ENCODE measurements at places on chromosomes 2 and 18. TPM values are rescaled to one million over a fixed set of nuclear protein-coding genes. Genes with fewer than 3 reads are reported as not detected.

DNA sequence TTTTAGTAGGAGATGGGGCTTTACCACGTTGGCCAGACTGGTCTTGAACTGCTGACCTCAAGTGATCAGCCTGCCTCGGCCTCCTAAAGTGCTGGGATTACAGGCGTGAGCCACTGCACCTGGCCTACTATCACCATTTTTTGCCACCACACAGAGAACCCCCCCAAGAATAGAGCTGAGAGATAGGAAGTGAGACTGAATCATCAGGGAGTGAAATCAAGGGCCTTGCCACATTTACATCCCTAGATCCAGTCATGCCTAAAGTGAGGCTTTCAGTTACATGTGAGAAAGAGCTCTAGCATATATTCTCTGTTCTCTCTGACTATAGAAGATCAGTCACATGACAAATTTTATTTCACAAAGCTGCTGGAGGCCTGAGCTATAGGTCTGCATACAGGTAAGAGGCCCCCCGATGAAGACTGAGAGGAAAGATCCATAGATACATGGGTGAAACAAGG lies 28.0 kb upstream of the KCMF1 start:
- no peak for DNase-seq

DNA sequence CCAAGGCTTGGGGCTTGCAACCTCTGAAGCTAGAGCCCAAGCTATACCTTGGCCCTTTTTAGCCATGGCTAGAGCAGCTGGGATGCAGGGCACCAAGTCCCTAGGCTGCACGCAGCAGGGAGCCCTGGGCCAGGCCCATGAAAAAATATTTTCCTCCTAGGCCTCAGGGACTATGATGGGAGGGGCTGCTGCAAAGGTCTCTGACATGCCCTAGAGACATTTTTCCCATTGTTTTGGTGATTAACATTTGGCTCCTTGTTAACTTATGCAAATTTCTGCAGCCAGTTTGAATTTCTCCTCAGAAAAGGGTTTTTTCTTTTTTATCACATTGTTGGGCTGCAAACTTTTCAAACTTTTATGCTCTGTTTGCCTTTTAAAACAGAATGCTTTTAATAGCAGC lies 56.9 kb upstream of the LHCGR start:
- DNase-seq = no peak

The MGAT4A gene
- total RNA-seq = 44.6 TPM

- DNase-seq = no peak
Observed at GRCh38 chr2:119389615-119390306, 23.0 kb downstream of the DBI start.

The SERPINB13 gene
- total RNA-seq = not detected

- DNase-seq = no peak
Observed at GRCh38 chr2:166727095-166727494, 161.2 kb upstream of the XIRP2 start.
